Natural killer cell treated with Interleukin-12 subunit alpha and Interleukin-12 subunit beta and Interleukin-15 and Interleukin-18, amount 100 ng/mL, for 72 hours (primary cell): ENCODE measurements at places on chromosomes 2 and 18.

GRCh38 chr2:101741775-101742520, 44.4 kb downstream of the MAP4K4 start:
- no peak for DNase-seq

DNA sequence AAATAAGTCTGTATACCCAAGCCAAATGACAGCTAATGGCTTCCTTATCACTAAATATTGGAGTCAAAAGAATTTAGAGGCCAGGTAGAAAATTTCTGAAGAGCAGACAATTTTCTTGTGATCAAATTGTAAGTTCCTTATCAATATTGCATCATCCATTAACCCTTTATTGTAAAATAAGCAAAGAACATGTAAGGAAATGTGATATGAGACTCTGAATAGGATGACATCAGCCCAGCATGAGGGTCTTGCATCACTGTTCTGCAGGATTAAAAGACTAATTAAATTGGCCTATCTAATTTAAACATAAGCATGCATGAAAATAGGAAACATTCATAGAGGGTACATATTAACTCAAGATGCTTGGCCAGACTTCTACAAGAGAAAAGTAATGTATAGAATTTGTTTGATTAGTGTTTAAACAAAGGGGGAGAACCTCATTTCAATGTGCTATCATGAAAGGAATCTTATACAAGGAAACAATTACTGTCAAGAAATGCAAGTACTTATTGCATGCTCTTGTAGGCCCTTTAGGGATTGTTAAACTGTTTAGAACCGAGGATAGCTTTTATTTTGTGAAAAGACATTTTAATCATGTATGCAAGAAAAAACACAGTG, 302.9 kb downstream of the PRKCE start:
- no peak for DNase-seq

DNA sequence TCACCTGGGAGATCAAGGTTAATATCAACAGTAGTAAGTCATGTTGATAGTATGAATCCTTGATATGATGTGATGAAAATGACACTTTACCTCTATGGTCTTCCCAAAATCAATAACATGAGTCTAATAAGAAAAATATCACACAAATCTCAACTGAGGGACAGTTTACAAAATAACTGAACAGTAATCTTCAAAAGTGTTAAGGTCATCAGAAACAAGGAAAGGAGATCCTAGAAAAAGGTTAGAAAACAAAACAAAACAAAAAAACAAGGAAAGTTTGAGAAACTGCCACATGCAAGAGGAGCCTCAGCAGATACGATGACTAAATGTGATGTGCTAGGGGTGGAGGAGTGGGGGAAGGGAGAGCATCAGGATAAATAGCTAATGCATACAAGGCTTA, 16.2 kb downstream of the MCEE start:
- DNase-seq, result no peak

DNA sequence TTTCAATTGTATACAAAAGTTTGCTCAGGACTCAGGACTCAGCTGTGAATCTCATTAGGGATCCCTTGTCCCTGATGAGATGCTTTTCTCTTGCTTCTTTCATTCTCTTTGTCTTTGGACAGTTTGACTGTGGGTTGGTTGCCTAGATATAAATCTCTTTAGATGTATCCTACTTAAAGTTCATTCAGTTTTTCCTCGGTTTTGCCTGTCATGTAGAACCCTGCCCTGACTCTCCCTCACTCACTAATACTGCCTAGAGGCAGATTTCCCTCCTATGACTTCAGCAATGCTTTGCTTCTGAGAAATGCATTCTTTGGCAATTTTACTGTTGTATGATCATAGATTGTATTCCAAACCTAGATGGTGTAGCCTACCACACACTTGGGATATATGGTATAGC, 421.4 kb upstream of the TCF4 start:
- no peak for DNase-seq

- DNase-seq, result peak; percentile 13
Observed at GRCh38 chr2:217954971-217955740, 47.6 kb downstream of the TNS1 start.

DNA sequence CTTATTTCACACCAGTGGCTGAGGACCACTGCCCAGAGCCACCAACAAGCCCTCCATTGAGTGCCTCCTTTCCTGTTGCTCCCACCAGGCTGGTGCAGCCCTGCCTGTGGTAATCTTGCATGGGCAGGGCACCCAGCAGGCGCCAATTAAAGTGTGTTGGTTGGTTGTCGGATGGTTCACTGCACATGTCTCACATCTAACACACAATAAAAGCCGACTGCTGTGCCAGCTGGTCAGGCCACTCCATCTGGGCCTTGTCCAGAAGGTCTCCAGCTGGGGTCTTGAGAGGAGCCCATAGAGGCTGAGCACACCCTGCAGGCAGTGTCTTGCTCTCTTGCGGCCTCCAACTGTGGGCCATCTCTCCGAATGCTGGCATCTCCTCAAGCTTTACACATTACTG, 494.8 kb upstream of the KLHL29 start:
- no peak for DNase-seq

DNA sequence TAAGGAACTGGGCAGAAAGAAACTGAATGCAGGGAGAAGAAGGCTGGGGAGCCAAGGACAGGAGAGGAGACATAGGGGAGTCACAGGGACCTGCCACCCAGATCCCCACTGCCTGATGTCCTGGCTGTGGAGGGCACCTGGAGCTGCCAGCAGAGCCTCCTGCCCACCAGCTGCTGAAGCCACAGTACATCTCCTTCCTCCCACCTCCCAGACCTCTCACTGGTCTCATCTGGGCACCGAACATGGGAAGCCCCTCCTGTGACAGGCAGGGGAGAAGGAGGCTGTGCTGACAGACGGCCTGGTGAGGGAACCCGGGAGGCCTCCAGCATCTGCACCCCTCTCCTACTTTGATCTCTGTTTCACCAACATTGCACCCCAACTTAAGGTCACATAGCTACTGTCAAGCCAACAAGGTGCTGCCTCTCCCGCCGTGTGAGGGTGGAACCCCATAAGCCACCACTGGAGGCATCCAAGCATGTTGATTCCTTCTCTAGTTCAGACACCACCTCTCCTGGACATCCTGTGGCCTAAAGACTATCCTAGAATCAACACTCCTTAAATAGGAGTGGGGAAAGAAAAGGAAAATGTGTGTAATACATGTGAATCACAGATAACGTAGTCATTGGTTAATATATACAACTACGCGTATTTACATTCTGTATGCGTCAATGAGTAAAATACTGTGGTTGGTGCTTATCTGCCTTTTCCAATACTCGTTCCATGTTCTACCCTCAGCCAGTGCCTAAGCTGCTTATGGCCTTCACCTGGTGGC, 3.5 kb upstream of the RNPEPL1 start:
- peak; percentile 57 for DNase-seq
